Chondrocyte (in vitro differentiated cells): ENCODE measurements at places on chromosomes 7 and 10. TPM values are rescaled to one million over a fixed set of nuclear protein-coding genes. Genes with fewer than 3 reads are reported as not detected.

- no peak for DNase-seq
- H3K27ac ChIP-seq = no peak overlapping the region
- H3K4me1 ChIP-seq = peaks cover 61% of the 10 kb centered on the region
- H3K4me3 ChIP-seq = no peak overlapping the region
Measured at GRCh38 chr7:1455955-1456354, 3.3 kb downstream of the MICALL2 start.

DNA sequence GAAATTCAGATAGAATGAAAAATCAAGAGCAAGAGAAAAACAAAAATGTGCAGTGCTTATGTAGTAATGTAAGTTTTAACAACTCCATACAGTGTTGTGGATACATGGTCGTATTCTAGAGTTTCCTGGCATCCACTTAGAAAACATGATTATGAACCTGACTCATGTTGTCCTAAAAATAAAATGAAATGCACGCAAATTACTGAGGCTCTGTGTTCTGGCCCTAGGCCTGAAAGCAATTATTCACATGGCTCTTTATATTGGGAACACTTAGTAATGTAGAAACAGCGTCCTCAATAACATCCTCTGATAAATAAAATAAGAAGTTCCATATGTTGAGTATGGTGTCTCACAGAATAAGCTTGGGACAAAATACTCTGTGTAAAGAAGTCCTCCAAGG is 200.2 kb upstream of the SEMA3E start:
- no peak overlapping the region for H3K27ac ChIP-seq
- no peak for DNase-seq

GRCh38 chr7:26688936-26689506 is 175.4 kb downstream of the SKAP2 start:
- peaks cover 5% of the 10 kb centered on the region for H3K36me3 ChIP-seq
- H3K4me1 ChIP-seq = peaks cover 5% of the 10 kb centered on the region
- H3K4me3 ChIP-seq = no peak overlapping the region
- H3K27ac ChIP-seq = no peak overlapping the region

DNA sequence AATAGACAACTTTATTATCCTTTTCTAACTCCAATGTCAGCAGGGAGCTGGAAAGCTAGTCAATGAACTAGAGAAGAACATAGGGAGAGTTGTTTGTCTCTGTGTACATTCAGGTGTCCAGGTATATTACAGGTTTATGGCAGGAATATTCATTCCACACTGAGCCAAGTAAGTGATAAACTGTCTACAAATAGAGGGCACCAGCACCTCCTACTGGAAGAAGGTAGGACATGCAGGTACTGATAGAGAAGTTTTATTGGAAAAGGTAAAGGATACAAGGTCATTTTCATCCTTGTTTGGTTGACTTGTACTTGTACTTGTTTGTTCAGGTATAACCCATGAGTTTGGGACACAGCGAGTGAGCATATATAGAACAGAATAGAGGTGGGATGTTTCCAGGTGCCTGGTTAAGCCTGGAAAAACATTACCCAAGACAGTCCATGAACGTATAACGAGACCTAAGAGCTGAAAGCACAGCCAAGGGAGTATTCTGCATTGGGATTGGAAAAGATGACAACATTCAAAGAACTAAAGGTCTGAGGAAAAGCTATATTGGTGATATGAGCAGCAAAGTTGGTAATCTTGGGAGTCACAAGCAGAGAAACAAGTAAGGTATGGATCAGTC is 61.4 kb upstream of the PPP1R3C start:
- DNase-seq = no peak
- H3K4me3 ChIP-seq = no peak overlapping the region
- H3K27me3 ChIP-seq = no peaks in the 10 kb centered on the region
- peaks cover 20% of the 10 kb centered on the region for H3K4me1 ChIP-seq

DNA sequence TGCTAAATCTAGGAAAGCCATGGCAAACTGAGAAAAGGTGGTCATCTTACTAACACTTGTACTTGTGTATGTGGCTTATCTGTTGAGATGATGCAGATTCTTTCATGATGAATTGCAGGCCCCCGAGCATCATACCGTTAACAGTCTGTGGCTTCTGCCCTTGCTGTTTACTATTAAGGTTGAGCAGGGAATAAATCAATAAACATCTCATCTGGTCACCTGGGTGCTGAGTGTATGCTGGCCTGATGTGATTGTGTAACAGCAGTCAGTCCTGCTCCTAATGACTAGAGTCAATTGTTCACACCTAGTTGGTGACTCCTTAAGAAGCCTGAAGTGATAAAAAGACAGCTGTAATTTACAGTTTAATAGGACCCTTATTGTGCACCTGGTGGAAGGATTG is 8.3 kb upstream of the GNAT3 start:
- no peaks in the 10 kb centered on the region for H3K36me3 ChIP-seq
- no peak overlapping the region for H3K27ac ChIP-seq
- DNase-seq = no peak
- H3K27me3 ChIP-seq = no peaks in the 10 kb centered on the region
- H3K4me1 ChIP-seq = no peaks in the 10 kb centered on the region

- peak; percentile 60 for DNase-seq
- H3K4me1 ChIP-seq = no peaks in the 10 kb centered on the region
- H3K27me3 ChIP-seq = peaks cover 3% of the 10 kb centered on the region
Measured at GRCh38 chr7:154912871-154913637, 89.9 kb downstream of the PAXIP1 start.

The GRB10 gene
- 31.4 to 73.7 TPM (median 69.9 TPM) in 3 replicates for total RNA-seq

DNA sequence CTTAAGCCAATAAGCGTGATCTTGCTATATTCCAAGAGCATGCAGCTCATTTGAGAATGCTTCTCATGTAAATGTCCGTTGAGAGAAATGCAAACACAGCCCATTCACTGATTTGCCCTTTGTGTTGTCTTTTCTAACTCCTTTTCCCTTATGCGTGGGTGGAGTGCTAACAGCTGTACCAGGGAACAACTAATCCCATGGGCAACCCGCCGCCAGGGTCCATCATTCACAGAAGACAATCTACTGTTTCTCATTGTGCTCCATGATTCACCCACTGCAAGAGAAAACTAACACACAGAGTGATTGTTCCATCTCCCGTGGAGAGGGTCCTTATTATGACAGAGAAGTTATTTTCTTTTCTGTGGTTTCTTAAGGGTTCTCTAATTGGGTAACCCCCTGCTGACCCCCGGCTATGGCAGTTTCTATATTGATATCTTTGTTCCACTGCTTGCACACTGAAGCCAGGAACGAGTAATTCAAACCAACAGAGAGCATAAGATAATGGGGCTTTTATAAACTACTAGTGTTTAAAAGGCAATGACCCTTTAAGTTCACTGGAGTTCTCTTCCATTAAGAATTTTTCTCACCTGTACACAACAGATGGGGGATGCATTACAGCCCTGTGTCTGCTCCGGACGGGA is 298.7 kb downstream of the BAMBI start:
- peaks cover 13% of the 10 kb centered on the region for H3K4me1 ChIP-seq
- H3K4me3 ChIP-seq = no peak overlapping the region
- no peaks in the 10 kb centered on the region for H3K36me3 ChIP-seq
- H3K27ac ChIP-seq = peak overlapping the region; percentile 46
- no peak for DNase-seq

DNA sequence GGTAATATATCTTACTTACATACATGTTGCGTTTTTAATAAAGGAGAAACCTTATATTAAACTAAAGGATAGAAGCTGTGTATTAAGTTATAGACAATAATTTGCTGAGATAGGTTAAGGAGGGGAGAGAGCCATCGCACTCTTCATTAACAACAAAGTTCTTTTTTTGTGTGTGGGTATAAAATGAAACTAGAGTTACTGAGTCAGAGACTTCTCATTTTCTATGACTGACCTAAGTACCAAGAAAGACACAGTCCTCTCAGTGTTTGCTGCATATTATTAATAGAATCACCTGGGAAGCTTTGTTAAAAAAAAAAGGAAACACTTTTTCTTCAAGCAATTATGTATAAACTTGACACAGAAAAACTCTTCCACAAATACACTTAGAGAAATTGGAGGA is 31.4 kb downstream of the FEZF1 start:
- DNase-seq = no peak
- H3K4me1 ChIP-seq = no peaks in the 10 kb centered on the region
- no peaks in the 10 kb centered on the region for H3K27me3 ChIP-seq
- H3K36me3 ChIP-seq = no peaks in the 10 kb centered on the region
- no peak overlapping the region for H3K27ac ChIP-seq

DNA sequence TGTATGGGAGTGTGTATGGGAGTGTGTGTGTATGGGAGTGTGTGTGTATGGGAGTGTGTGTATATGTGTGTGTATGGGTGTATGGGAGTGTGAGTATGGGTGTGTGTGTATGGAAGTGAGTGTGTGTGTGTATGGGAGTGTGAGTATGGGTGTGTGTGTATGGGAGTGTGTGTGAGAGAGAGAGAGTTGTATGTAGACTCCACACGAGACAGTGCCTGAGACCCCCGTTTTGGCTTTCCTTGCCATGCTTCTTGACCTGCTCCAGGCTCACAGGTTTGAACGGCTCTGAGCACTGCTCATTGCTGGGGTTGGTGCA is 49.7 kb downstream of the COL17A1 start:
- H3K4me1 ChIP-seq = no peaks in the 10 kb centered on the region
- peaks cover 7% of the 10 kb centered on the region for H3K36me3 ChIP-seq
- H3K27me3 ChIP-seq = no peaks in the 10 kb centered on the region
- DNase-seq = no peak
- no peak overlapping the region for H3K4me3 ChIP-seq

DNA sequence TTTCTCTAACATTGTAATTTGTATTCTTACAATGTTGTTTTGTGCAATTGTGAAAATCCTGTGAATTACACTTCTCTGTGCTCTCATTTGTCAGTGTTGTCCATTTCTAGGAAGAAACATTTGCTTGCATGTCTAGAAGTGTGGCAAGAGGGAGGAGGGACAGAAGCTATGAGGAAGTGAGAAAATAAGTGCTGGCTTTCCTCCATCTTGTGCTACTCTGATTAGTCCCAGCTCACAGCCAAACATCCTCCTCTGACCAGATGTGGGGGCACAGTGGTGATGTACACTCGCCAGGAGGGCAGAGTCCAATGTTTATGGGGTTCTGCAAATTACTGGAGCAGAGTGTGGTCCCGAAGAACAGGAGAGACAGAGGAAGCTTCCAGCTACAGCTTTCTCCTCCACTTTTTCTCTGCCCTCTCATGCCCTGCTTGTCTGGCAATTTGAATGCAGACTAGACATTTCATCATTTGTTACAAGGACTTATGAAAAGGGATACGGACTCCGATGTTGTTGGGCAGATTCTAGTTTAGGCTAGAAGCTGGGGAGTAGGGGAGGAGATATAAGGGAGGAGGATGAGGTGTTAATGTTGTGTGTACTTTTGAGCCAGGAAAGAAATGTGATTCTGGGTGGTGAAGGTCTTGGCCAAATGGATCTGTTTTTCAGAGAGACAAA is 131.0 kb upstream of the C1GALT1 start:
- peak overlapping the region; percentile 6 for H3K27ac ChIP-seq
- no peak overlapping the region for H3K4me3 ChIP-seq
- H3K4me1 ChIP-seq = peaks cover 6% of the 10 kb centered on the region
- H3K36me3 ChIP-seq = no peaks in the 10 kb centered on the region

DNA sequence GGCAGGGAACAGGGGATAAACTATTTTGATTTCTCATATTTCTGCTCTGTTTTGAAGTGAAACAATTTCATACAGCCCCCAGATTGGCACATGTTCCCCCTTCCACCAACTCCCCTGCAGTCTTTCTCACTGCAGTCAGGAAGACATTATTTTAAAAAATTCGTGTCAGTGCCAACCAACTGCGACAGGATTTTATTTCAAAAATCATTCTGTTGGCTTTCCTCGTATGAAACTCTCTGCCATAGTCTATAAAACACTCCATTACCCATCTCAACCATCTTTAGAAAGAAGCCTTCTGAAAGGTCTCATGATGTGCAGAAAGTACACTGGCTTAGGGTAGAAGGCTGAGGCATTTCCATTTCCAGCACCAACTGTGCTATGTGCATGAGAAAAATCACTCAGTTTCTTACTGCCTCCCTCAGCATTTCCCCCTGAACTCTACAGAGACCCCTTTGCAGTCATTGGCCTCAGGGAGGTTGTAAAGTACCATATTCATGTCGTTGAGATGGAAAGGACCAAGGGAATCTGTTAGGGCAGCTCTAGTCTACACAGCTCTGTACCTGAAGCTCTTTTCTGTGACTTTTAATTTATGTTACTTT is 46.9 kb downstream of the STEAP1B start:
- H3K27ac ChIP-seq = no peak overlapping the region
- no peak overlapping the region for H3K4me3 ChIP-seq
- H3K27me3 ChIP-seq = no peaks in the 10 kb centered on the region
